Ecto neural progenitor cell (in vitro differentiated cells): ENCODE measurements at places on chromosomes 1 and 21.

GRCh38 chr1:99850459-99851291, 514 bp downstream of the AGL start:
- no peak for DNase-seq

DNA sequence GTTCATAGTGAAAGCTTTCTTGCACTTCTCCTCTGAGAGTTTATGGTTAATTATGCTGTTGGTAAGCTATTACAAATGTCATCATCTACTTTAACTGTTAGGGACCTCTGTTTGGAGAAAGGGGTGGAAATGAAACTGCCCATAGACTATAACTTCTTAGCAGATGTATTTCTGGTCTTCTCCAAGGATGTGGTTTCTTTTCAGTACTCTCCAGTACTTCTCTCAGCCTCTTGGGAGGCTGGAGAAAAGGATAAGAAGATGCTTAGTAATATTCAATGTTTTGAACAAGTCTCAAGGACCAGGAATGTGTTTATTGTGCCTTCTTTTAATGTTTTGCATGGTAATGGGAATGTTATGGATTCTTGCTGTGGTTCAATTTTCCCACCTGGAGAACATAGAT, 60.4 kb downstream of the LAMC2 start:
- DNase-seq = no peak

GRCh38 chr1:167148421-167148820, 54.5 kb downstream of the STYXL2 start:
- DNase-seq = no peak

- DNase-seq = no peak
These were observed 32.0 kb downstream of the SLC45A1 start for GRCh38 chr1:8349961-8350360.

- DNase-seq = no peak
These were observed 290.6 kb downstream of the NFIA start for GRCh38 chr1:61372944-61373343.

DNA sequence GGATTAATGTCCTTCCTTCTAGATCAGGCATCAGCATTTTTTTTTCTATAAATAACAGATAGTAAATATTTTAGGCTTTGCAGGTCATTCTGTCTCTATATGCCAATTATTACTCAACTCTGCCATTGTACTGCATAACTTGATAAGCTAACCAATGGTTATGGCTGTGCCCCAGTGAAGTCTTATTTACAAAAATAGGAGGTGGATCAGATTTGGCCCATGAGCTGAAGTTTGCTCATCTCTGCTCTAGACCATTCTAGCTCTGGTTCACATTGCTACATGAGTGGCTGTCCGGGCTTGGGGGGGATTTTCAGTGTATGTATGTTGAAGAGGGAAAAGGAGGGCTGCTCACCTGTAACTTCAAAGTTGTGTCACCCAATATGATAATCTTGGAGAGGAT, 10.1 kb downstream of the RAB7B start:
- no peak for DNase-seq

GRCh38 chr1:89298461-89298860, 25.8 kb upstream of the GBP5 start:
- DNase-seq = no peak

- no peak for DNase-seq
These were observed 1156.6 kb downstream of the PLA2G4A start for GRCh38 chr1:187985145-187985896.

GRCh38 chr1:183808296-183809027, 3.5 kb downstream of the RGL1 start:
- DNase-seq = no peak

GRCh38 chr21:45142469-45143308, 68.3 kb downstream of the ADARB1 start:
- DNase-seq = peak; percentile 44

- no peak for DNase-seq
These were observed 9.3 kb upstream of the MAST2 start for GRCh38 chr1:45793942-45794604.

DNA sequence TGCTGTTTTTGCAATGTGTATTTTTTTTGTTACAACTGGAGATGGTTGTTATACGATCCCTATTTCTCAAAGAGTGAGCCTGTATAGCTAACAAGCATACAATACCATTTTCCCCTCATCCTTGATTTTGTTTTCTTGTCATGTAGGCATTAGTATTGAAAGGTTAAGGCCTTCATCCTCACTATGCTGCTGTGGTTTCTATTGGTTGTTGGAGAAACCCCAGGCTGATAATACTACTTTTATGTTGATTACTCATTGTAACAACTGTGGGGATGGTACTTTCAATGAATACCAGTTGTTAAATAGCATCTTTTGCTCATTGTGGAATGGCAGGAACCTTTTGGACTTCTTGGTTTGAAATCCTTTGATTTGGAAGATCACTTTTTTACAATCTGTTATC, 39.0 kb upstream of the MACF1 start:
- no peak for DNase-seq

DNA sequence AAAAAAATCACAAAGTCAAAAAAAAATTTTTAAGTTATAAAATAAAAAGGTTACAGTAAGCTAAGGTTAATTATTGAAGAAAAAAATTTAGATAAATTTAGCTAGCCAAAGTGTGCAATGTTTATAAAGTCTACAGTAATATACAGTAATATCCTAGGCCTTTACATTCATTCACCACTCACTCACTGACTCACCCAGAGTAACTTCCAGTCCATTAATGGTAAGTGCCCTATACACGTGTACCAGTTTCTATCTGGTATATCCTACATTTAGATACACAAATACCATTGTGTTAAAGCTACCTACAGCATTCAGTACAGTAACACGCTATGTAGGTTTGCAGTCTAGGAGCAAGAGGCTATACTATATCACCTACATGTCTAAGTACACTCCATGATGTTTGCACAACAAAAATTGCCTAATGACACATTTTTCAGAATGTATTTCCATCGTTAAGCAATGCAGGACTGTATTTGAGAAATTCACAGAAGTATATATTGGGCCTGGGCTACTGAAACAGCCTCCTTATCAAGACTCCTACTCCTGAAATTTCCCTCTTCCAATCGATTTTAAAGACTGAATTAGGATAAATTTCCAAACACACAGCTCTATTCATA, 155.1 kb downstream of the COP1 start:
- DNase-seq = no peak

DNA sequence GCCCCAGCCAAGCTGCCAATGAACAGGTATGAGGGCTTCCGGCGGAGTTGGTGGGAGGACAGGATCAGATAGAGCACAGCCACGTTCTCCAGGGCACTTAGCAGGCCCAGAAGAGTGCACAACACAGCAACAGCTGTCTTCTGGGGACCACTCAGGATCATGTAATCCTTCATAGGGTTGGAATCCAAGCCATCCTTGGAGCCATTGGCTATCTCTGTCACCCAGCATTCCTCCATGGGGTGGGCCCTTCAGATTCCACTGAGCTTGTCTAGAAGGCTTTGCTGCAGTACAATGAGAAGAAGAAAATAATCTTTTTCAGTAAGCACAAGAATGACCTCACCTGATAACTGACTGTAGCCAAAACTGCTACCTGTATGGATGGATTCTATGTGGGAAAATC, 7.3 kb upstream of the FUCA1 start:
- no peak for DNase-seq
